ENCODE measurements at places on chromosomes 3 and 15. TPM values are rescaled to one million over a fixed set of nuclear protein-coding genes. Genes with fewer than 3 reads are reported as not detected.

DNA sequence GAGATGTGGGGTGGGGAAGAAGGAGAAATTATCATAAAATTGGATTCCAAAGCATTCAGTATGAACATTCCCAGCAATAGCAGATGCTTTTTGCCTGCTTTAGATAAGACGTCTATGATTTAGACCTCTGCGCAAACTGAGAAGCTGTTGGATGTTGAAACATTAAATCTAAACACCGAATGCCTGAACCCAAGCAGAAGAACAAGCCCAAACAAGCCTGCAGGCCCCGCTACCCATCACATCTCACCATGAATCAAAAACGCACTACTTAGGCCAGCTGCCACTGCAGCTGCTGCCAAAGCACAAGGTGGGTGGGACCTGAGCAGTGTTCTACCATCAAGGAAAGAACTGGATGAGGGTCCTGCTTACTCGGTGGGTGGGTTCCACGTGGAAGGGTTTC lies 24.4 kb upstream of the THBS1 start:
- no peak for DNase-seq

Gene MYO5A
- total RNA-seq, result 21.8 TPM

DNA sequence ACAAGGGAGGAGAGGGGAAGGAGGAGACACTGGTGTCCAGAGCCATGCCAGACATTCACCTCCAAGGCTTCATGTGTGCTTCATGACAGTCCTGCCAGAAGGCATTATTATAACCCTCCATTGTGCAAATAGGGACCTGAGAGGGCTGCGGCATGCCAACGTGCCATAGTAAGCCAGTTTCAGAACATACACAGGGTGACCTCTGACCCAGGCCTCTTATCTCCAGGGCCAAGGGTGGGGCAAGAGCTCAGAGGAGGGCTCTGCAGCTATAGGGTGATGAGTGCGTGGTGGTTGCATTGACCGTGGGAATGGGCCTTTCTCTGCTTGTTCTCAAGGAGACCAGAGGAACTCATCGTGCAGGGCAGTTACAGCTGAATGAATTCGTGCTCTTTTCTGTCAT lies 9.7 kb upstream of the ACSBG1 start:
- DNase-seq, result no peak

Gene GOLGA6L9
- 2.7 TPM for total RNA-seq

DNA sequence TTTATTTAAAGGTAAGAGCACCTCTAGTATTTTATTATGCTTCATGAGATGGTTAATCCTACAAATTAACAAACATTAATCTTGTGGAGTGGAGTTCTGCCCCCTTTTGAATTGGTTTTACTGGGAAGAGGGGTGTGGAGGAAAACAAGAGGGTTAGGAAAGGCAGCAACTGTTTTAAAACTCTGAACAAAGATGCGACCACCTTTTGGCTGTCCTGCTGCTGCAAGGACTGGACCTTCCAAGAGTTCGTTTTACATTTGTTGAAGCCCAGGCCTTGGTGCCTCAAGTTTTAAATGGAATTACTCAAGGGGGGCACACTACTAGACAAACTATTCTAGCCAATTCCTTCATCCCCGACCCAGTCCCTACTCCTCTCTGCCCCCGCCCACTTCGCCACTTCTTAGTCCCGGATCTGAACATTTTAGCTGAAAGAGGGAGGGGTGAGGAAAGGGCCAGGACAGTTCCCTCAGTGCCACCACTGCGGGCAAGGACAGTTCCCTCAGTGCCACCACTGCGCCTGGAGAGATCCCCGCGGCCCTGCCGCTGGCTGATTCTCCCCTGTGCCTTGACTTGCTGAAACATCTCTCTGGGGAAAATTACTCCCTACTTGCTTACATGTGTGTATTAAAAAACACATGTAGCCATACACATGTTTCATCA lies 11.2 kb downstream of the SOX2 start:
- DNase-seq, result no peak

- DNase-seq, result no peak
Observed at GRCh38 chr3:56937580-56937979, 122.9 kb upstream of the SPATA12 start.

DNA sequence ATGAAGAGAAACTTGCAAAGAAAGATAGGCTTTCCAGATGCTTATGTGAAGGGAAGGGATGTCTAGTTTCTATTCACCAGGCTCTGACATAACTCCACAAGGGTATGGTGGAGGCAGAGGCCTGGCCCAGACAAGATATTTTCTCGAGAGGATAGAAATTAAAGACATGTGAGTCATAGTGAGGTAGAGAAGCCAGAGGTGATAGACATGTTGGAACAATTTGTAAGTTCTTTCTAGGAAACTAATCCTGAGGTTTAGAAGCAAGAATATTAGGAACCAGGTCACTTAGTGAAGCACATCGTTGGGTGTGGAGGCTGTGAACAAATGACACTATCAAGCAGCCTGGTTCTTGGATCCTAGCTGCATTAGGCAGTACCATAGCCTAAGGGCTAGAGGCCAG lies 176.9 kb downstream of the BBX start:
- DNase-seq, result no peak

GRCh38 chr3:21682206-21682605 lies 68.8 kb downstream of the ZNF385D start:
- DNase-seq, result no peak

- DNase-seq, result no peak
Observed at GRCh38 chr15:49199666-49200065, 29.6 kb downstream of the GALK2 start.

Gene RASGRP1
- total RNA-seq, result 3.3 TPM

GRCh38 chr3:9402410-9403228 lies 5.2 kb downstream of the SETD5 start:
- peak; percentile 48 for DNase-seq

- DNase-seq, result no peak
Observed at GRCh38 chr3:131658115-131658514, 155.3 kb upstream of the MRPL3 start.

Gene PIGBOS1
- total RNA-seq, result 12.7 TPM

- no peak for DNase-seq
Observed at GRCh38 chr3:71725271-71725991, at the start of gene EIF4E3. EIF4E3 (minus strand) TSS chr3:71725402; CDS start chr3:71725367, 35 bp downstream.

DNA sequence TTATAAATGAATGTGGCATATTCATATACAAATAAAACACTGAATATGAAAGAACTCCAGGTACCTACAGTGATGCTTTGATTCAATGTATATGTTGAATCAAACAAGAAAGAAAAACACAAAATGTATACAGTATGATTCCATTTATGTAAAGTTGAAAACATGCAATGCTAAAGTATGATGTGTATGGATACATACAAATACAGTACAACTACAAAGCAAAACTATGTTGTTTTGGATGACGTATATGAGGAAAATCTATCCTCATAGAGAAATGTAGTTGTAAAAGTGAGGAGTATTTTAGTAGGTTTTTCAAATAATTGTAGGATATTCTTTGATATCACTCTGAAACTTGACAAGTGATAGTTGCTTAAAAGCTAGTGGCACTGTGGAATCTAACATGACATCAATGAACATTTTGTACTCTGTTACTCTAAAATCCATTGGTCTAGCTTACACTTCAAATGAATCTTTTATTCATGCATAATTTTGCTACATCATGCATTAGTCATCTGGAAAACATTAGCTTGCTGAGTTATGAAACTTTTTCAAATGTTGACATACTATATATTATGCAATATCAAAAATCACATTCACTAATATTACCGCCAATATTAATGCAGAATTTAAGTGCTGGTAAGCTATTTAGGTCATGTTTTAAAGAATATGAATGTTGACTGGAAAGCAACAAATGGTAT lies 278.1 kb upstream of the CHRNA7 start:
- no peak for DNase-seq

GRCh38 chr3:8975081-8976020 lies 12.1 kb upstream of the RAD18 start:
- DNase-seq, result no peak

GRCh38 chr3:42061713-42062380 lies 29.3 kb upstream of the TRAK1 start:
- DNase-seq, result no peak

DNA sequence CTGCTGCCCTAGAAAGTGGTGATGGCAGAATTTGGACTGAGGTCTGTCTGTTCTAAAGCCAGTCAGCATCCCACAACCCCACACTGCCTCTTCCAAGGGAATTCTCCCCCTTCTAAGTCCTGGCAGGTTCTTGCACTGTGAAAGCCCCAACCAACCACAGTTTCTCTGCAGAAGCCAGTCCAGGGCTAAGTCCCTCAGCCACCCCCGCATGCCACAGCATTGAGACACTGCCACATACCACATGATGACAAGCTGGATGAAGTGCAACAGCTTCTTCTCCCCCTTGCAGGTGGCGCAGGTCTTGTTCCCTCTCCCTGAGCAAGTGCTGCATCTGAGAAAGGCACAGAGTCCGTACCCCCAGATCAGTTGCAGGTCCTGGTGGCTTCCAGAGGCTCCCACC lies 18.6 kb downstream of the SSUH2 start:
- no peak for DNase-seq

- DNase-seq, result no peak
Observed at GRCh38 chr15:36428102-36428845, 151.2 kb upstream of the CDIN1 start.

- DNase-seq, result no peak
Observed at GRCh38 chr3:54878145-54878544, 49.7 kb downstream of the LRTM1 start.

Gene NEO1
- total RNA-seq, result 48.4 TPM

DNA sequence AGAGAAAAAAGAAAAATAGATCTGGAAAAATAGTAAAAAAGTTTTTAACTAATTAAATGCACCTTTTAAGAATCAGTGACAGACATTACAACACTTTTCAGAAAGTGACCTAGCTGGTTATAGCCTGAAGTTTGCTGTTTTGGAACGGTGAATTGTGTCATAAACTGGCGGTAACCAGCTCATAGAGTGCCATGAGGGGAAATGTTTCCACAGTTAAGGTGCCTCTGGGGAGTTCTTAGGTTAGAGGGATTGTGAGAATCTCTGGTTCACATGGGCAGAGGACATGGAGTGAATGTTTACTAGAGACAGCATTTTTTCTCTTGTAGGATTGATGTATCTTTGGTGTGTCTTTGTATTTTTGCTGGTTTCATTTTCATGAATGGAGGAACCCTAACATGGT lies 2.8 kb downstream of the TBC1D23 start:
- no peak for DNase-seq

- no peak for DNase-seq
Observed at GRCh38 chr3:13462822-13463221, 17.3 kb upstream of the HDAC11 start.

All from left lung (tissue), 14 donors.